ENCODE measurements at places on chromosomes 1 and 21.
A peak's percentile ranks its signal among the peaks of the same experiment; 100 is the strongest.

- DNase-seq, result no peak
These were observed 186.3 kb downstream of the VPS13D start for GRCh38 chr1:12416101-12416500.

DNA sequence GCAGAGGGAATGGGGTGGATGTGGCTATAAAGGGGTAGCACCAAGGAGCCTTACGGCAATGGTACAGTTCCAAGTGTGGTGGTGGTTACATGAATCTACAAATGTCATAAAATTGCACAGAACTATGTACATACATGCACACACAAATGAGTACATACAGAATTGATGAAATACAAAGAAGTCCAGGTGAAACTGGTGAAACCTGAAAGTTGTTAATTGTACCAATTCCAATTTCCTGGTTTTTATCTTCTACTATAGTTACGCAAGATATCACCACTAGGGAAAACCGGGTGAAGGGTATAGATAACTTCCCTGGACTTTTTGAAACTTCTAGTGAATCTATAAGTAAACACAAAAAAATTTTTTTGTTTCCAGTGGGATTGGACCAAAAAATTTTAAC is 18.9 kb downstream of the HSF2BP start:
- DNase-seq, result no peak

DNA sequence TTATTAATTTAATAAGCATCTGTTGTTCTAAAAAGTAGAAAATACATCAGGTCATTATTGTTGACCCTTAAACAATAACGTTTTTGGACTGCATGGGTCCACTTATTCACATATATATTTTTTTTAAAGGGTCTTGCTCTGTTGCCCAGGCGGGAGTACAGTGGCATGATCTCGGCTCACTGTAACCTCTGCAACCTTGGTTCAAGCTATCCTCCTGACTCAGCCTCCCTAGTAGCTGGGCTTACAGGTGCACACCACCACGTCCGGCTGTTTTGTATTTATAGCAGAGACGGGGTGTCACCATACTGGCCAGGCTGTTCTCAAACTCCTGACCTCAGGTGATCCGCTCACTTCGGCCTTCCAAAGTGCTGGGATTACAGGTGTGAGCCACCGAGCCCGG is 53.0 kb downstream of the DAP3 start:
- DNase-seq, result no peak

DNA sequence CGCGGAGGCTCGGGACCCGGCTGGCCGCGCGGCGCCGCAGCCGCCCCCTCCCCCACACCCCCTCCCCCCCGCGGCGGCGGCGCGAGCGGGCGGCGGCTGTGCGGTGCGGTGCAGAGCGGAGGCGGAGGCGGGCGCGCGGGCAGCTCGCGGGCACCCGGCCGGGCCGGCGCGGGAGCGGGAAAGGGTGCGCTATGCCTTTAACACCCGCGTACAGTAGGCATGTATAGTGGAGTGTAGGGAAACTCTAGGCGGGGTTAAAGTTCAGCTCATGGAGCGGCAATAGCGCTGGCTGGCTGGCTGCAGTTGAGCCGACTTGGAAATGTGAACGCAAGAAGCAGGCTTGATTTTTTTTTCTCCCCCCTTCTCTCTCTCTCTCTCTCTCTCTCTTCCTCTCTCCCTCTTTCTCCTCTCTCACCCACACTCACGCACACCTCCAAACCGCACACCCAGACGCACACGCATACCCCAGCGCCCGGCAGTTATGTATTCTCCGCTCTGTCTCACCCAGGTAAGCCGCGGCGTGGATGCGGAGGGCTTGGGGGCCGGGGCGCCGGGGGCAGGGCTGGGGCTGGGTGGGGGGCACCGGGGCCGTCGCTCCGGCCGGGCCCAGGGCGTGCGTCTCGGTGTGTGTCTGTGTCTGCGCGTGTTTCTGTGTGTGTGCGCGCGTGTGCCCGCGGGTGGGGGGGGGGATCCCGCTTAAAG is at the start of gene NFIA:
NFIA (plus strand) TSS at position 251 of the 702 bp plus-strand sequence.
- DNase-seq, result peak; percentile 38

DNA sequence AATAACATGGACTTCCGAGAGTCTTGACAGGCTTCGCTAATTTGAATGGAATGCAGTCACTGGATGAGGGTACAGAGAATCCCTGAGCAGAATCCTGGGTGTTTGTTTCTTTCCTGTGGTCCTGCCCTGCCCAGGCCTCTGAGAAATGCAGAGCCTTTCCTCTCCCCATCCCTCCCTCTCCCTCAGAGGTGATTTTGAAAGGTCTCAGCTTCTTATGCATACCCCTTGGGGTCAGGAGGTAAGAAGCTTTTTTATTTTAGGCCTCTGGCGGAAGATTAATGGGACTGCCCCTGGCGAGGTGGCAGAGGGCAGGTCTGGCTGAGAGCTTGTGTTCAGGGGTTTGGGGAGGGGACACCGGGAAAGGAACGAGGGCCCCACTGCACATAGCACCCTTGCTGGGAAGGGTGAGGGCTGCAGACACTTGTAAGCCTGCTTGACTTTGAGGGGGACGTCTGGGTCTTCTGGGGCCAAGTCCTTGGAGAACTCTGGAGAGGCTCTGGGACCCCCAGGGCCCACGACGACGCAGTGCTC is 116.5 kb upstream of the SLC45A1 start:
- no peak for DNase-seq
